ENCODE measurements at places on chromosomes 11 and 22. TPM values are rescaled to one million over a fixed set of nuclear protein-coding genes. Genes with fewer than 3 reads are reported as not detected.

Gene EXPH5
- total RNA-seq = 39.2 TPM

DNA sequence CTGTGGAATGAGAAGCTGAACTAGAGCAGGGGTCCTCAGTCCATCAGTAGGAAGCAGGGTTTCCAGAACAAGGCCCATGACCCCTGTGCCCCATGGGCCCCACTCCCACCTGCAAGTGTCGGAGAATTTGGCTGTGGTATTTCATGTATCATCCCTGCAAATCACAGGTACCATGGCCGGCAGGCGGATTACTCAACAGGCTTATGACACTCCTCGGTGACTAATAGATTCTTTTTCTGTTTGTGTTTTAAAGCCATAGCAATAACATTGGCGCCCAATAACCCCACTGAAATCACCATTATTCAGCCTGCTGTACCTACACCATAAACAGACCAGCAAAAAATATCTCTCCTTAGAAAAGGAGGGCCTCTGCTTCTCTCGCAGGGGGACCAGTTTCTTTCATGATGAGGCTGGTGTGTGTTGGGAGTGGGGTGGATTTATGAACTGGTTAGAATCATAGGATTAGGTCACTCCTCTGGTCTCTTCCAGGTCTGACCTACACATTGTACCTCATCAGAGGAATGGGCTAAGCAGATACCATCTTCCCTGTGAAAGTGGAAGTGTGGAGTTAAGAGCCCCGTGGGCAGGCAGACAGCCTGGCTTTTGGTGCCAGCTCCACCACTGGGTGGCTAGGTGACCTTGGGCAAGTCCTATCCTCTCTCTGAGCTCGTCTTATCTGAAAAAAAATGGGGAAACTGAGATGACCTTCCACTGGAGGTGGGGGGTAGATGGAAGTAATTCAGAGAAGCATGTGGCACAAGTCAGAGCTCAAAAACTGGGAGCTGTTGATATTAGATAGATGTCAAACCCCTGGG lies 60.2 kb upstream of the WNT11 start:
- DNase-seq = no peak

- DNase-seq = no peak
These were observed 42.4 kb downstream of the AMPD3 start for GRCh38 chr11:10497371-10498021.

GRCh38 chr11:14253421-14253820 lies 105.6 kb downstream of the RRAS2 start:
- no peak for DNase-seq

Gene ARL14EP
- total RNA-seq = 61.1 TPM
